Memory B cell (primary cell): ENCODE measurements at places on chromosomes 3 and 15.
A peak's percentile ranks its signal among the peaks of the same experiment; 100 is the strongest.

DNA sequence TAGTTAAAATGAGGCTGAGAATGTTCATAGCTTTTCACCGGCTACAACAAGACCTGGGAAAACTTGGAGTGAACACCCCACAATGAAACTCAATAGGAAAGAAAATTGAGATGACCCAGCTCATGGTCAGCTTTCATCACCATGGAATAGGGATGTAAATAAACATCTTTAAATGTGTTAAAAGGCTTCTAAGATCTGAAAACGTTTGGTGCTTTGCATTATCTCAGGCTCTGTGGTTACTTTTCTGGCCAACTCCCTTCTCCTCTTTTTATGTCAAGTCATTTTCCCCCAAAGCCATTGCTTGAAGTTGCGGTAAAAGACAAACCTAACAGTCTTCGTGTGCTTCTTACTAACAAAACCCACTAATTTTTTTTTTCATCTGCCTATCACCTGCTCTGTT is 195.8 kb downstream of the MECOM start:
- no peak for DNase-seq

GRCh38 chr3:85737846-85738245 is 779.1 kb downstream of the CADM2 start:
- DNase-seq = no peak

GRCh38 chr3:156665291-156665690 is 9.1 kb upstream of the TIPARP start:
- DNase-seq = no peak

DNA sequence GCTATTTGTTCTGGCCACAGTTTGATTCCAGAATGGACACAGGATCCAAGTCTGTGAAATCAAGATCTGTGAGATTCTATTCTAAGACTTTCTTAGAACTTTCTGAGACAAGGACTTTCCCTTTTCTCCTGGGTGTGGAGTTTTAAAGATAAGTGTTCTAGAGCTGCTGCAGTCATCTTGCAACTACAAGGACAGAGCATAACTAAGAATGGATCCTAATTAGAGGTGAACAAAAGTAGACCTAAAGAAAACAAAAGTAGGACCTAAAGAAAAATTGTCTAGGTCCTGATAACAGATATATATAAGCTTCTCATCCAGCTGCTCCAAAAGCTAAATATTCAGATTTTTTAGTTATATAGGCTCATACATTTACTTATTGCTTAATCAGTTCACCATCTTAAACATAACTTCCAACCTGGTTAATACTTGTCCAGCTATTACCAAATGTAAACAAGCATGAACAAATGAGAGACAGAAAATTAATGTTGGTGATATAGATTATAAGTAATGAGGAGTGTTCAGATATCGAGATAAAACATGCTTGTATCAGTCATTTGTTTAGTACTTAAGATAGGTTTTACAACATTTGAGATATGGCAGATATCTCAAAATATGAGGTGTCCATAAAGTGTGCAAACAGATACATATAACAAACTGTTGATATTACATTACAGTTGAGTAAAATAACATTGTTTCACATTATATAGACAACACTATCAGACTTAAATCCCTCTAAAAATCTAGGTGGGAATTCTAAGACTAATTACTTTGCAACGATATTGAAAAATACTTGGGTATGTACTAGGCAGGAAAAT is 75.1 kb downstream of the CD200 start:
- no peak for DNase-seq

- no peak for DNase-seq
Measured at GRCh38 chr3:152316318-152316717, 47.6 kb downstream of the MBNL1 start.

DNA sequence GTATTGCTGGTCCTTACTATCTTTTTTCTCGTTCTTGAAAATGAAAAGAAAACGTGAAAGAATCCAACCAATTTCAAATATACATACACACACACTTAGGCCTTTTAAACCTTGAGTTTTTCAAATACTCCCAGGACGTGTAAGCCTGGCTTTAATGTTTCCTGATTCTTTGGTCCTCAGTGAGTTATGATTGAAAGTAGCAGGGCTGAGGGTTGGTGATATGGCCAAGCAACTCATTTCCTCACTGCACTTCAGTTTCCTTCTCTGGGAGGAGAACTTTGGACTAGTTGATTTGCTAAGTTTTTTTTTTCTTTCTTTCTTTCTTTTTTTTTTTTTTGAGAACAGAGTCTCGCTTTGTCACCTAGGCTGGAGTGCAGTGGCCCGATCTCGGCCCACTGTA is 34.6 kb downstream of the CHD2 start:
- no peak for DNase-seq

GRCh38 chr3:36846406-36846805 is 82.1 kb upstream of the DCLK3 start:
- DNase-seq = no peak

- no peak for DNase-seq
Measured at GRCh38 chr3:160649596-160649995, 27.4 kb upstream of the ARL14 start.

GRCh38 chr3:16513141-16514020 is at the start of gene RFTN1:
Gene RFTN1 (minus strand): TSS chr3:16513699. CDS start chr3:16493869, 19,830 bp downstream.
- DNase-seq = peak; percentile 55

- no peak for DNase-seq
Measured at GRCh38 chr15:38698254-38698653, 133.6 kb upstream of the RASGRP1 start.

GRCh38 chr3:96750094-96750767 is 64.2 kb upstream of the EPHA6 start:
- DNase-seq = no peak

- DNase-seq = no peak
Measured at GRCh38 chr15:63046917-63047760, 4.6 kb downstream of the TPM1 start.

- DNase-seq = no peak
Measured at GRCh38 chr3:31483776-31484175, 48.9 kb upstream of the STT3B start.

- no peak for DNase-seq
Measured at GRCh38 chr3:46711760-46712159, 5.9 kb downstream of the PRSS50 start.

DNA sequence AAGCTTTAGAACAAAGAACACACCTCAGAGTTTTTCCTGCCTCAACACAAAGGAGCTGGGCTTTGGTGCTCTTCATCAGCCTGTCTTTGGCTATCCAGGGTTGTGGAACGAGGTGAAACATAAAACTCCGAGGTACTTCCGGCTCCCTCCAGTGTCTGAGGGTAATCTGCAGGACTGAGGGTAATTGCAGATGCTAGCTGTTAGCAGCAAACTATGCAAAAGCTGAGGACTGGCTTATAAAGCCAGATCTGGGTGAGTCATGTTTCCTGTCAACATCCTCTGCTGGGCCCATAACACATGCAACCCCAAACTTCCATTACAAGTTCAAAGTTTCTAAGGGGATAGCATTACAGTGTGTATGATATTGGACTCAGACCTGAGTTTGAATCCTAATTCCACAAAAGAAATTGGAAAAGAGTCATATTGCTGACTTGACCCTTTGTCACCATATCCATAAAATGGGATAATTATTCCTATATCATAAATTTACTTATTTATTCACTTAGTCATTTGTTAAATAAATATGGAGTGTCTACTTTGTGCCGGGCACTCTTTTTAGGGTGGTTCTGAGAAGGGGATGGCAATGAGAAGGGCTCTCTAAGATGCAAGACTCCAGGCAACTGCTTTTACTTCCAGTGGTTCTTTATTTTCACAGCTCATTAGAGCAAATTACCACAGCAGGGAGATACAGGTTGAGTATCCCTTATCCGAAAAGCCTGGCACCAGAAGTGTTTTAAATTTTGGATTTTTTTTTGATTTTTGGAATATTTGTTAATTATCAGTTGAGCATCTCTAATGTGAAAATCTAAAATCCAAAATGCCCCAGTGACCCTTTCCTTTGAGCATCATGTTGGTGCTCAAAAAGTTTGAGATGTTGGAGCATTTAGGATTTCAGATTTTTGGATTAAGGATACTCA is 9.5 kb upstream of the TRIM69 start:
- no peak for DNase-seq

GRCh38 chr15:67843571-67844387 is 3.9 kb upstream of the RNU6-1 start:
- no peak for DNase-seq

DNA sequence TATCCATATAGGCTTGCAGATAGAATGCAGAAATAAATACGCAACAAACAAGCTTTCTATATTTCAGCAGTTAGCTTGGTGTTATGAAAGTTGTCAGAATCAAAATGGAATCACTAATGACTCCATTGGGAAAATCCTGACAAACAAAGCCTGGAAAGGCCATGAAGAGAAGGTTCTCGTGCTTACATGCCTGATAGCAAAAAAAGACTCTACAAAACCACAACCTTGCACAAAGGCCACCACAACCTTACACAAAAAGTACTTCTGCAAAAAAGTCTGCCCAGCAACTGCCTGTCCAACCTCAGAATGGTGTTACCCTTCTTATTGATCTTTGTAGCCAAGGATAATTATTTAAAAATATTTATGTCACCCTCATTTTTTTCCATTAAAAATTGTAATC is 14.4 kb upstream of the PLSCR1 start:
- no peak for DNase-seq

DNA sequence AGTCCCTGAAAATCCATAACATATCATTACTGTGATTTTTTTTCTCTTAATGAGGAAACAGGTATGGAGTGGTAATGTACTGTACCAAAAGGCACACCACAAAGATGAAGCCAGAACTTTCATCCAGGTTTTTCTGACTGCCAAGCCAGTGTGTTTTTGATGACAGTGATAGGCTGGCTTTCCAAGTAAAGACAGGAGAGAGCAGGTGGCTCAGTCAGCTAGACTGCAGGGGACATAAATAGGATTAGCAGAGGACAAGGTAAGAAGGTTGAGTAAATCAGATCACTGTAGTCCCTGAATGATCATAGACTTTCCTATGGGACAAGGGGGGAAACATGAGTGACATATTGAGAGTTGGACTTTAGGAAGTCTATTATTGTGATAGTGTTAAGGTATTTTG is 127.9 kb downstream of the GADL1 start:
- DNase-seq = no peak

- DNase-seq = no peak
Measured at GRCh38 chr3:45611628-45612081, 17.1 kb downstream of the LIMD1 start.

DNA sequence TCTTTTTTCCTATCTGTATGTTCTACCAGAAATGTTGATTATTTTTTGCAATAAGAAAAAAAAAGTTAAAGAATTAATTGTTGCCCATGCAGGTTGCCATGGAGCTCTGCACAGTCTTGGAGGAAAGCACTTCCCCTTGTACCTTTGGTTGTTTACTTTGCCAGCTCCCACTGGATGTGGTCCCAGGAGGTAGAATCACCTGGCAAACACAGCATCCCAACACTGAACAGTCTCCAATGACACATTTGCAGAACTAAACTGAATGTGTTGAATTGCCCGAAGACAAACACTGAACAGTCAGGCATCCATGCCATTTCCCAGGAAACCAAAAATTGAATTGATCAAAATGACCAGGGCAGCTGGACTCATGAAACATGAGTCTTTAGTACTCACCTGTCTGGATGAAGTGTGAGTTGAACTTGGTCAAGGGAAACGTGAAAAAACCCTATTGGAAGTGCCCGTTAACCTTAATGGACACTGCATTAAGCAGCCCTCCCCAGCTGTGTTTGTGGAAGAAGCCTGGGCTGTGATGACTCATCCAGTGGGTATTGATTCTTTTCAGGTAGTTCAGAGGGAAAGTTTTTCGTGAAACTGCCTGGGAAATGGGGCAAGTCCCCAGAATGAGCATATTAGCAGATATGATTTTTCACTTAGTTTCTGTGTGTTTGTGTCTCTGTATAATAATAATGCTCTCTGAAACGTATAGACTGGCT is 284.7 kb upstream of the STT3B start:
- no peak for DNase-seq

- no peak for DNase-seq
Measured at GRCh38 chr3:536417-536813, 339.9 kb downstream of the CHL1 start.

DNA sequence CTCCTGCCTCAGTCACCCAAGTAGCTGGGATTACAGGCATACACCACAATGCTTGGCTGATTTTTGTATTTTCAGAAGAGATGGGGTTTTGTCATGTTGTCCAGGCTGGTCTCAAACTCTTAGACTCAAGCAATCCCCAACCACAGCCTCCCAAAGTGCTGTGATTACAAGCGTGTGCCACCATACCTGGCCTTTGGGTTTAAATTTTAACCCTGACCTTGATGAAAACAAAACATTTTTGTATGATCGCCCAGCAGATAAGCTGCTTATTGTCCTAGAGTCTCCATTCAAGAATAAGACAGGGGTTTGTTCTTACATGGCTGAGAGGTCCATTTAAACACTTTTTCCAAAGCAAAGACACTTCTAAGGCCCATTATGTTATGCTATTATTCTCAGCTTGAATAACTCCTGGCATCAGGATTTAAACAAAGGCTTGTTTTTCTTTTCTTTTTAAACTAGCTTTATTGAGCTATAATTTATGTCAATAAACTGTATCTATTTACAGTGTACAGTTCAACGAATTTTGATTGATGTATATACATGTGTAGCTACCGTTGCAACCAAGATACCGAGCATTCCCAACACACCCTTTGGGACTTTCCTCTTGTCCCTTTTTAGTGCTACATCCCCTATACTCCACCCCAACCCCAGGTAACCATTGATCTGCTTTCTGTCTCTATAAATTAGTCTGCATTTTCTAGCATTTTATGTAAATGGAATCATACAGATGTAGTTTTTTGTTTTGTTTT is 1.4 kb upstream of the MUC13 start:
- DNase-seq = no peak

DNA sequence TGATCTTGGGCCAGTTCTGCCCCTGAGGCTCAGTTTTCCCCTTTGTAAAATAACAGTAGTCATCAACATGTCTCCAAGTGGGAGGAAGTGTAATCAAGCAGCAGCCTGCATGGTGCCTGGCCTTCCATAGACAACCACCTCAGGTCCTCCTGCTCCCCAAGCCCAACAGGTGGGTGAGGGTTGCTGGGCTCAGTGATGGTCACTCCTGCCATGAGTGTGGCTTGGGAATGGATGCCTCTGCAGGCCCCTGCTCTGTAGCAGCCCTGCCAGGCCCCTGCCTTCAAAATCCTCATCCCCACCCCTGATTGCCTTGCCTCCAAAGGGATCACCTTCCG is 59.1 kb upstream of the SLC6A1 start:
- DNase-seq = no peak

GRCh38 chr3:127740136-127740915 is 67.6 kb downstream of the ABTB1 start:
- DNase-seq = no peak

- no peak for DNase-seq
Measured at GRCh38 chr15:63243776-63244175, 33.6 kb upstream of the APH1B start.

DNA sequence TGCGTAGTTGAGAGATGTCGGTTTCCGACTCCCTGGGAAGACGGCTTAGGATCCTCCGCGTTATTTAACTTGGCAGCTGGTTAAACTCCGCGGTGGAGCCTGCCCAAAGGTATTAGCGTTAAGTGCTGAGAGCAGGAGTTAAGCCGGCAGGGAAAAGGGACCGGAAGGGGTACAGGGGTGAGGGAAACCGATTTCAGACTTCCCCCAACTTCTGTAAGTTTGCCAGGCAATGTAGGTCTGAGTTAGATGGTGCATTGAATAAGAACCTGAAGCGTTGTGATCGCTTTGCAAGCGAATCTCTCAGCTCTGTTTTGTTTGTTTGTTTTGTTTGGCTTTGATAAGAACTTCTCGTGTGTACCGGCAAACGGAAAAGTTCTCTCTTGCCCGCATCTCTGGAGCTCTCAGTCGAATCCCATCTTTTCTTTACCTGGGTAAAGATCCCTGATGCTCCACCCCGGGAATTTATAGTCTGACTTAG is 6.0 kb upstream of the FEZF2 start:
- DNase-seq = no peak
